ENCODE measurements at places on chromosomes 1 and 21.

DNA sequence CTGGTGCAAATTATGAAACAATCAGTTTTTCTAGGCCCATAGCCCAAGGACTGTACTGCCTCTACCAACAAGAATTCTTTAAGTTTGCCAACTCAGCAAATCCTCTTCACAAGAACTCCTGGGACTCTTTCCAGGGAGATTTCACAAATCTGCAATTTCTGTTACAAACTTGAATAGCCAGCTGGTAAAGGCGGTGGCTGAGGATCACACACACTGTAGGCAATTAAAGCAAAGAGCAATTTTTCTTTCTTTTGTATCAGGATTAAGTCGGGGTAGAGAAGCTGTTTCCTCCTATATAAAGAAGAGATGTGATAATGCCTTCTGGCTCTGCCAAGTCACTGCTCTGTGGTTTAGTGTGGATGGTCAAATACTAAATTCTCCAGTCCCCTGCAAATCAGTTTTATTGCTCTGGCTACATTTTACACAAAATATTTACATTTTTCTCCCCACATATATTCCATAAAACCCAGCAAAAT is 1.7 kb downstream of the ALDH9A1 start:
- no peak for DNase-seq

GRCh38 chr1:3695326-3696217 is 43.3 kb downstream of the TP73 start:
- peak; percentile 68 for DNase-seq

GRCh38 chr1:165898837-165899236 is 71.4 kb downstream of the UCK2 start:
- no peak for DNase-seq

DNA sequence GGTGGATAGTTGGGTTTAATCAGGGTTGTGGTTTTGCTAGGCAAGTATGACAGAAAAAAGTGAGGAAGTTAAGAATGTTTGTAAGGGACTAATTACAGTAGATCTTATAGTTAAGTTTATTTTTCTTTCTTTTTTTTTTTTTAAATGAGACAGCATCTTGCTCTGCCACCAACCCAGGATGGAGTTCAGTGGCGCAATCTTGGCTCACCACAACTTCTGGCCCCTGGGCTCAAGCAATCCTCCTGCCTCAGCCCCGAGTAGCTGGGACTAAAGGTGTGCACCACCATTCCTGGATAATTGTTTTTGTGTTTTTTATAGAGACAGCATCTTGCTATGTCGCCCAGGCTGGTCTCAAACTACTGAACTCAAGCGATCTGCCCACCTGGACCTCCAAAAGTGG is 41.7 kb downstream of the EYA3 start:
- DNase-seq = no peak

DNA sequence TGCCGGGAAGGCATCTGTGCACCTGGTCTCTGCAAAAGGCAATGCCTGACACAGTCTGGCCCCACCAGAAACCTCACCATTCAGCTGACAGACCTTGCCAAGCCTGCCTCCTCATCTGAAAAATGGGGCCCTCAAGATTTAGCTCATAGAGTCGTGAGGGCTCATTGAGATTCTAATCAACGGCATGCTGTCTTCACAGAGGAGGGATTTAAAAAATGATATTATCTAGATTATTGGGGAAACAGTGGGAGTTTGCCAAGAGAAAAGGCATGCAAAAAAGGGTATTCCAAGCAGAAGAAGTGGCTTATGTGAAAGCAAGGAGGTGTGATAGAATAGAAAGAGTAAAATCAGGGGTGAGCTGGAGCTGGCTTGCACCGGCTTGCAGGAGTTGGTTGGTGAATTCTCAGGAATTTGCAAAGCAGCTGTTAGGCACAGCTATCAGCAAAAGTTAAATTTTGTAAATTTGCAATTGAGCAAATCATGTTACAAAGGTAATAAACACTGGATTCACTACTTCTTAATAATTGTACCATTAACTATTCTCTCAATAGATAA is 91.7 kb upstream of the WNT4 start:
- DNase-seq = no peak

- DNase-seq = no peak
Measured at GRCh38 chr1:14363036-14363590, 235.4 kb upstream of the KAZN start.

Measured in NCI-H82 (cell line).